Cortex of kidney (tissue), 1 donor: ENCODE measurements at places on chromosomes 6 and 20.

GRCh38 chr6:119348748-119349360 lies 707 bp downstream of the MAN1A1 start:
- DNase-seq = no peak

- no peak for DNase-seq
These were observed 2.4 kb upstream of the TAF8 start for GRCh38 chr6:42047790-42048405.

DNA sequence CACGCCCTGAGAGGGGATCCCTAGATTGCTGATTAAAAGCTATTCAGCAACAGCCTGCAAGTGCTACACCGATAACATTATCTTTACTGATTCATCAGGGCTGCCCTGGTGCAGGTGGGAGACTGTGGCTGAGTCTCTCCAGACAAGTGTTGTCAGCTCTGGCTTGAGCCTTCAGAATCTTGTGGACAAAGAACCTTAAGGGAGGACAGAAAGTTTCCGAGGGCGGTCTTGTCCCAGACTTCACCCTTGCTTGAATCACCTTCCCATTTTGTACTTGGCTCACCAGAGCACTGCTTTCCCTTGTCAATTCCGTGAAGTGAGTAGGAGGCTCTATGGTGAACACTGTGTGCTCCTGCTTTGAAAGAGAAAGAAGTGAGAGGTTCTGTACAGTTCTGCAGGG lies 88.6 kb upstream of the PCSK2 start:
- DNase-seq = no peak

- DNase-seq = no peak
These were observed 148.2 kb upstream of the GGTLC1 start for GRCh38 chr20:24136659-24137246.

GRCh38 chr6:40740518-40740917 lies 153.4 kb upstream of the LRFN2 start:
- no peak for DNase-seq

DNA sequence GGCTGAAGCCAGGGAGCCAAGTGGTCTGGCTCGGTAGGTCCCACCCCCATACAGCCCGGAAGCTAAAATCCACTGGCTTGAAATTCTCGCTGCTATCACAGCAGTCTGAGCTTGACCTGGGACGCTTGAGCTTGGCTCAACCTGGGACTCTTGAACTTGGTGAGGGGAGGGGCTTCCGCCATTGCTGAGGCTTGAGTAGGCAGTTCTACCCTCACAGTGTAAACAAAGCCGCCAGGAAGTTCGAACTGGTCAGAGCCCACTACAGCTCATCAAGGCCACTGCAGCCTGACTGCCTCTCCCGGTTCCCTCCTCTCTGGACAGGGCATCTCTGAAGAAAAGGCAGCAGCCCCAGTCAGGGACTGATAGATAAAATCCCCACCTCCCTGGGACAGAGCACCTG lies 1337.7 kb downstream of the HACE1 start:
- DNase-seq = no peak

GRCh38 chr6:68633281-68633971 lies 1.7 kb upstream of the ADGRB3 start:
- DNase-seq = no peak

DNA sequence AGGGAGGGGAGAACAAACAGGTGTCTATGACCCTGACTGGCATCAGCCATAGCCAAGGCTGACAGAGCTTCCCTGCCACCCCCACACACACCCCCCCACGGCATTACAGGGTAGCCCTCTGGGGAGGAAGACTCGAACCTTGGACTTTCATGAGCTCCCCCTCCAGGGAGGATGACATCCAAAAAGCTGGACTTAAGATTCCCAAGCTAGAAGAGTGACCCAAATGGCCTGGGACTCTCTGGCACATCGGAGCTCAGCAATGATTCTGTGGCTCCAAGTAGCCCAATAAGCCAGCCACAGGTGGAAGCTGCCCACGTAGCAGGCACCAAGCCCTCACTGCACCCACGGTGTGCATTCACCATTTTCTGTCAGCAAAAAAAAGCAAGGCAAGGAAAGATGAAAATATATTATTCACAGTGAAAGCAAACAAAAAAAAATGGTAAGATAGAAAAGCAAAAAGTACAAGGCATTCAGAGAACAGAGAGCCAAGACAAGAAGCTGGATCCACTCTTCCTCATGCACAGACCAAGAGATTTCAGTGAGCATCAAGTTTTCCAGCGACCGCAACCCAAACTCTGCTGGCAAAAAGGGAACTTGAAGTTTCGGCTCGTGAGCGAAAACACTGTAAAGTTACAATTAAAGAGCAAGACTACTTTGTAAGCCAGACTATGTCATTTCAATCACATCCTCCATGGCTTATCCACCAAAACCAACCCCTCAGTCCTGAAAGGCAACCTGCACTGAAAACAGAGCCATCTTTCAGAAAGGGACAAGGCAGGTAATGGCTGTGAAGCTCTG lies 10.9 kb downstream of the JAG1 start:
- no peak for DNase-seq

GRCh38 chr20:6108330-6108729 lies 14.5 kb downstream of the FERMT1 start:
- no peak for DNase-seq

GRCh38 chr6:29500594-29500993 lies 12.8 kb upstream of the MAS1L start:
- no peak for DNase-seq

GRCh38 chr6:7868926-7869325 lies 41.7 kb downstream of the TXNDC5 start:
- DNase-seq = no peak

- DNase-seq = no peak
These were observed 34.6 kb downstream of the FBXO5 start for GRCh38 chr6:152948150-152948768.

DNA sequence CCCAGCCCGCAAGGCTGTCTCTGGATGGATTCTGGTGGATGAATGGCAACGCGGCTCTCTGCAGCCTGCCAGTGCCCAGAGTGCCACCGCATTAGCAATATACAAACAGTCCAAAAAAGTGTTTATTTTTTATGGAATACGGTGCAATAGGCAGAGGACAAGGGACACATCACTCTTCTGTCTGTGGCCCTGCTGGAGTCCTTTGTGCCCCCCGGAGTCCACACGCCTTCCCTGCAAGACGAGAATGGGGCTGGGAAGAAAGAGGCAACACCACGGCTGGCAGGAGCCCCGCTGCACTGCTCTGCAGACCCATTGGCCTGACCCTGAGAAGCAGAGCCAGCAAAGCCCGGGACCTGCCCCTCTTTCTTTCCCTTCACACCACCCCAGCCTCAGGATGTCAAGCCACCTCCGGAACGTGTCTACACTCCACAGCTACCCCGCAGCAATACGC lies 196.3 kb downstream of the SYNDIG1 start:
- DNase-seq = no peak

DNA sequence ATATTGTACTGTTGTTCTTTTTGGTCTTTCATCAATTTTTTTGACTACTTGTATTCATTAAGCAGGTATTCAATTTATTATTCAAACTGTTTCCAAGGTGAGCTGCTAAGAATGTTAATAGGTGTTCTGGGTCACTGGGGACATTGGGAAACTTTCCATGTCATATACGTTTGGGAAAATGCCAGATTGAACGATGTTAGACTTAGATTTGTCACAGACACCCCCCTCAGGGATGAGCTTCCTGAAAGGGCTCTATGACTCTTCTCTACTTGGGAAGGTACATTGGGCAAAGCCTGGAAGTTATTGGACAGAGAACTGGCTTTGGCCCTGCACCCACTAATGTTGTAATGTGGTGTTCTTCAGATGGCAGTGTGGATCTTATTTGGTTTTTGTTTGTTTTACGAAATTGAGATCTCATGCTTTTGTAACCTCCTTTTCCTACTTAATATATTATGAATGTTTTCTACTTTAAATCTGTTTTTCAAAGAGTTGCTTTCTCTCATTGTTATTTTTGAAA lies 42.1 kb downstream of the PLCB4 start:
- DNase-seq = no peak

DNA sequence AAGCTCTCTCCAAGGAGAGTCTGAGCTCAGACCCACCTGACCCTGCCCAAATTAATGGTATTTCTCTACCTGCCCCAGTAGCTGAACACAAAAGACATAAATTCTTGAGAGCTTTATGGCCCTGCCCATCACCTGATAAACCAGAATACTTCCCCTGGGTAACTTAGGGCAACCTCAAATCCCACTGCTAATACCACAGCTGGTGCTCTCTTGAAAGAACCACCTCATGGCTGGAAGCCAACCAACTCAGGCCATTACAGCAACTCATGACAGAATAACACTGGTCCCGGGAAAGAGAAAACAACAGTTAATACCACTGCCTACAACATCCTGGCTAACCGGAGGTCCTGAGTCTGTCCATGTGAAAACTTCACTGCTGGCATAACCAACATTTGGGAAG lies 328.6 kb downstream of the NKAIN2 start:
- DNase-seq = no peak

DNA sequence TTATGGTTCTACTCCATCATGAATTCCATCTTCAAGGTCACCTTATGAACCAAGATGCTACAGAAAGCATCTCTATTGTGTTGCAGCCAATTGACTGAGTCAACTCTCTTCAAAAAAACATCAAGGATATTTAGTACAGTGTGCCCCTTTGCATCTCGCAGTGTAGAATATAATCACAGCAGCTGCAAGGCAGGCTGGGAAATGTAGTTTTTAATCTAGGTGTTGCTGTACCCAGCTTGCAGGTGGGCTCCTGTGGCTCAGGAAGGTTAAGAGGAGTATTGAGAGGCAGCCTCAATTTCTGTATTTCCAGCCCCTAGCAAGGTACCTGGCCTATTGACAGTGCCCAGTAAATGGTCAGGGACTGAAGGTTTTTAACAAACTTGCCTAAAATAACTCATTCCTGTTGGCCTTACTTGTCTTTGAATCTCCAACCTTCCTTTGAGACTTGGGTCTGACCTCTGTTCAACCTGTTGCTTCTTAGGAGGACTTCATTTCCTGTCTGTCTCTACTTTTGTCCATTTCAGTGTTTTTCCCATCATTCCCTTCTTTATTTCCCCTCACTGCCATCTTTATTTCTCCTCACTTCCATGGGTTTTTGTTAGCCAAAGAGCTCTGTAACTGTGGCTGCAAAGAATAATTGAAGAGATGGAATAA lies 150.5 kb downstream of the DNAH8 start:
- DNase-seq = no peak

- no peak for DNase-seq
These were observed 199.4 kb downstream of the TBC1D32 start for GRCh38 chr6:121134922-121135321.

GRCh38 chr6:92586236-92586977 lies 833.0 kb downstream of the EPHA7 start:
- no peak for DNase-seq

- no peak for DNase-seq
These were observed 42.8 kb upstream of the PCMTD2 start for GRCh38 chr20:64212755-64213154.

DNA sequence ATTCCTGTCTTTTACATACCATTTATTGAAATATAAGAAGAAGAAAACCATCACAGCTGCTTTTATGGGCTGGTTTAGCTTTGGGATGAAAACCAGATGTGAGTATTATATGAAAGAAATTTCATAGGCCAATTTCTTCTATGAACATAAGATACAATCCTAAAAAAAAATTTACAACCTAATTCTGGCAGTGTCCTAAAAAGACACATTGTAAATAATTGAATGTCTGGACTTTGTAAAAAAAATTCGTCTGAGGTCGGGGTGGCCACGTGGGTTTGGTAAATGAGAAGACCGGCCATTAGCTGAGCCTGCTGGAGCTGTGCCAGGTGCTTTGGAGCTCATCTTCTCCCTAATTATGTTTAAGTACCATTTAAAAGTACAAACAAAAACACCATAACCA lies 26.8 kb downstream of the DACT2 start:
- no peak for DNase-seq

GRCh38 chr6:13504611-13505344 lies 17.4 kb upstream of the GFOD1 start:
- DNase-seq = no peak

GRCh38 chr6:26187981-26188635 lies 100.9 kb downstream of the HFE start:
- DNase-seq = no peak

- no peak for DNase-seq
These were observed 83.1 kb downstream of the IRF4 start for GRCh38 chr6:474453-475185.

- DNase-seq = no peak
These were observed 766.0 kb upstream of the MAP3K7 start for GRCh38 chr6:91352878-91353277.

GRCh38 chr20:35129647-35130069 lies 17.5 kb downstream of the EDEM2 start:
- no peak for DNase-seq

GRCh38 chr6:4018924-4019236 lies 60.1 kb downstream of the FAM217A start:
- no peak for DNase-seq

DNA sequence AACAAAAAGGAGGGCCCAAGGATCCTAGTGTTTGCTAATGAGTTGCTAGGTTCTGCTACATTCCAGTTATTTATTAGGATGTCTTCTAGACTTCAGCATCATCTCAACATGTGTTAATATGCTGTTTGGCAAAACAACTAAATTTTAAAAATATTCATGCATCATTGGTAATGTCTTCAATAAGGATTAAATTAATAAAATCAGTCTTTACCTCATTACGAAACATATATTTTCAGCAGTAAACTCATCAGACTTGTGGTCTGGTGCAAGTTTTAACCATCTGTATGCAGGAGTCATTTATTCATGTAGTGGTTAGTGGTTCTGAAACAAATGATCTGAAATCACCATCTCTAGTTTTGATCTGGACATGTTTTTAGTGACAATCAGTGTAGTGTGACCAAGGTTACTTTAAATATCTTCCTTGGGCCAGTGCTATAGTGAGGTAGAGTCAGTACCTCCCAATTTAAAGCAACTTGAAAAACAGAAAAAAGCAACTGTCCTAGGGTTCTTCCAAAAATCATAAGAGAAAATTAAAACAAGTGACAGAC lies 85.0 kb upstream of the KCNK16 start:
- DNase-seq = no peak

GRCh38 chr6:99838607-99839006 lies 155.4 kb downstream of the MCHR2 start:
- no peak for DNase-seq

DNA sequence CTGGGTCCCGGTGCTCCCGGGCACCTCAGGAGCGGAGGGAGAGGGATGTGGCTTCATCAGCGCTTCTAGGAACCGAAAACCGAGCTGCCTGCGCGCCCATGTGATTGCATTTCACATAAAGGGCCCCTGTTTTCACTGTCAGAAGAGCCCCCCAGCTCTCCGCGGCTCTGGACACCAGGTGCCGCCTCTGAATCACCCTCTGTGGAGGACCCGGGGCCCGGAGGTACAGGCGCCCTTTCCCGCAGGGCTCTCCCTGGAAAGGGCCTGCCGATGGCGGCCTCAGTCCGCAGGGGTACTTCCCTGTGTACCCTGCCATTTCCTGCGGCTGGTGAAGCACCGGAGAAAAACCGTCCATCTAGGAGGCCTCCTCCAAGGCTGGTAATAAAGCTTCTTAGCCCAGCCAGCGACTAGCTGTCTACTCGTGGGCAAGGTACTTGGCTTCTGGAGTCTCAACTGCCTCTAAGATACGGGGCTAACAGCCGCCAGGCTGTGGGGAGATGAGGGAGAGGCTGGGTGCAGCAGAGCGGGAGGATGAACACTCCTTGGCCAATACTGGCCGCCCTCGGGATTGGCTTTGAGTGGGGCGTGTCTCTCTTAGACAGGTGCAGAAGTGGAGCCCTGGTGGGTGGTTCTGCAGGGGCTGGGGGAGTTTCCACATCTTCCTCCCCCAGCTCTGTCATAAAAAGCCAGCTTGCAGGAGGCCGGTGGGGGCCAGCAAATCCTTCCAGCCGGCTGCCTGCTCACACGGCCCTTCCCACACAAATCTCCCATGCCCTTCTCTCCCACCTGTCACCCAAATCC lies 1.6 kb downstream of the PPP1R16B start:
- no peak for DNase-seq

GRCh38 chr6:133682506-133683307 lies 206.2 kb upstream of the TCF21 start:
- no peak for DNase-seq
